ENCODE measurements at places on chromosomes 2 and 18. TPM values are rescaled to one million over a fixed set of nuclear protein-coding genes. Genes with fewer than 3 reads are reported as not detected.
A peak's percentile ranks its signal among the peaks of the same experiment; 100 is the strongest.

DNA sequence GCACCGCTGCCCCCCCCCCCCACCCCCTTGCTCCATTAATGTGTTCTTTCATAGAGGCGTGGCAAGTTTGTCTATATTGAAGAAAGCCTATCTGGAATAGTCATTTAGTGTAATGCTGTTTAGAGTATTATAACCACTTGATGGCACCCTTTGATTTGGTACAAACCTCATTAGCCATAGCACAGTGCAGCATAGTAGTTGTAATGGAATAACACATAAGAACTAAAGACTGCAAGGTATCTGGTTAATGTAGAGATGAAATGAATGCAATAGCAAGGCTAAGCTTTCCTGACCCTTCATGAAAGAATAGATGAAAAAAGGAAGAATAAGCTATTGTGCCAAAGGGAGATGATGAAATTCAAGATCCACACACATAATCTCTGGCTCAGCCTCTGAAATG is 81.9 kb downstream of the EHBP1 start:
- no peak for DNase-seq

DNA sequence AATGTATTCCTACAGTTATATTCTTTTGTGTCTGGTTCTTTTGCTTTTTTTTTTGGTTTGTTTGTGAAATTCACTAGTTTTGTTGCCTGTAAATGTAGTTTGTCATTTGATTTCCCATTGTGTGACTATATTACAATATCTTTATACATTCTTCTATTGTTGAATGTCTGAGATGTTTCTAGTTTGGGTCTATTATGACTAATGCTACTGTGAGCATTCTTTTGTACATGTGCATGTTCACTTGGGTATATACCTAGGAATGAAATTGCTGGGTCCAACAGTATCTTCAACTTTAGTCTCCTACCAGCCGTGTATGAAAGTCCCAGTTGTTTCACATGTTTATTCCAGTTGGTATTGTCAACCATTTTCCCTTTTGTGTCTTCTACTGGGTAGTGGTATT is 112.7 kb upstream of the RBMS1 start:
- no peak for DNase-seq

DNA sequence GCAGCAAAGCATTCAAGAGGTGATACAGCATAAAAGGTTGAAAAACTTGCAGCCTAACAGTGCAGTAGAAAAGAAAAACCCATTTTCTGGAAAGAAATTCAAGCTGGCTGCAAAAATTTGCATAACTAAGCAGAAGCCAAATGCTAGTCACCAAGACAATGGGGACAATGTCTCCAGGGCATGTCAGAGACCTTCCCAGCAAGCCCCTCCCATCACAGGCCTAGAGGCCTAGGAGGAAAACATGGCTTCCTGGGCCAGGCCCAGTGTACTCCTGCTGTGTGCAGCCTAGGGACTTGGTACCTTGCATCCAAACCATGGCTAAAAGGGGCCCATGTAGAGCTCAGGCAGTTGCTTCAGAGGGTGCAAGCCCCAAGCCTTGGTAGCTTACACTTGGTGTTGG is 405.1 kb upstream of the CYRIA start:
- DNase-seq: no peak

DNA sequence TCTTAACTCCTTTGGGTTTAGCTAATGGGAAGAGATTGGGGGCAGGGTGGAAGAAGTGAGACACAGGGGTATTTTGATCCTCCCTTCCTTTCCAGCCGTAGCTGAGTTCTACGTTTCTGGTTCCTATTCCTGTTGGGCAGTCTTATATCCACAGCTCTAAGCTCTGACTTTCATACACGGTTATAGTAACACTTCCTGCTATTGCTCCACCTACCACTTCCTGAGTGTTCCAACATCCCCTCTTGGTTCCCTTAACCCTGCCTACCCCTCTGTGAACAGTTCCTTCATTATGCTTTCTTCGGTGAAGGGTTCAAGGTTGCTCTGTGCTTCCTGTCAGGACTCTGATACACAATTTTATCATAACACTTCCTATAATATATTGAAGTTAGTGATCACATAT is 205.1 kb downstream of the DNAH7 start:
- no peak for DNase-seq

- no peak for DNase-seq
Observed at GRCh38 chr2:40746191-40746590, 294.3 kb upstream of the SLC8A1 start.

GRCh38 chr2:152594022-152594766 is 123.1 kb downstream of the PRPF40A start:
- peak; percentile 2 for DNase-seq

DNA sequence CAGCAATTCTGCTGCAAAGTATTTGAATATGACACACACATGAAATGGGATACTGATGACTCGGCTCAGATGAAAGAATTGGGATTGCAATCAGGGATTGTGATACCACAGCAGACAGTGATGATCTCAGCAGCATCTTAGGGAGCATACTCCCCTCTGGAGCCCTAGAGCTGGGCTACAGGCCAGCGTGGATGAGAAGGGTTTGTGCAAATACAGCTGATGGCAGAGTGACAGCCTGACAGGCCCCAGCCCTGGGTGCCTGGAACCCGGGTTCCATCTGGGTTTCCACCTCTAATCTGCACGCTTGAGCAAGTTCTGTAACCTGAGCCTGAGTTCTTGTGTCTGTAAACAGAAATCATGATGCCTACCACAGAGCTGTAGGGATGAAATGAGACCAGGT is 418.0 kb downstream of the LRATD1 start:
- no peak for DNase-seq

DNA sequence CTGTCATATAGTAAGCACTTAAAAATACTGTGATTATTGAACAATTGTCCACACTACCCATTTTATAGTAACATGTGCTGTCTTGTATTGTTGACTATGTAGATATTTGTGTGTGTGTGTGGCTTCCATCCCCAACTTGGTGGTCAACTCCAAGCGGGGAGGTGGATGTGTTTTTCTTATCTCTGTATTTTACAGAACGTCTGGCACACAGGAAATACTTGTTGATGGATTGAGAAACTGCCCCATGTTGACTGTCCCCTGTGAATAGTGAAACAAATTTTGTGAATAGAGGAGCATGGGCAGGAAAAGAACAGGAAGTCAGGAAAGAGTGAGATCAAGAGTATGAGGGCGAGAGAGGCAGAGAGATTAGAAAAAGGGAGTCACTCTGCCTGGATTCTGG is 83.6 kb downstream of the CELF4 start:
- no peak for DNase-seq

GRCh38 chr2:19540739-19541525 is 182.5 kb upstream of the OSR1 start:
- DNase-seq: no peak

DNA sequence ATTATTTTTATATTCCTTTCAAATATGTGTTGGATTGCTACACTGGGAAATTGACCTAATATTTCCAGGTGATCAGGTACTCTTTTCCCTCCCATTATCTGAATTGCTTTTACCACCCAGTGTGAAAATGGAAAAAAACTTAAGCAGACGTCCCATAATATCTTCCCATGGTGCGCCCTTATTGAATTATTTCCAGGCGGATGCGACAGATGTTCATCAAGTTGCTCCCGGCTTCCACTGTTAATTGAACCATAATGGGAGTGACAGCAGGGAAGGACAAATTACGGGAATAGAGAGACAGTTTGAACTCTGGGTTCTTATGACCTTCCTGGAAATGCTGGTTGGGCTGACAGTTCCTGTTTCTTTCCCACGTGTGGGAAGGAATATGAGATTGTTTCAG is 93.3 kb downstream of the THSD7B start:
- no peak for DNase-seq

GRCh38 chr18:67243799-67244587 is 272.5 kb downstream of the DSEL start:
- DNase-seq: no peak

DNA sequence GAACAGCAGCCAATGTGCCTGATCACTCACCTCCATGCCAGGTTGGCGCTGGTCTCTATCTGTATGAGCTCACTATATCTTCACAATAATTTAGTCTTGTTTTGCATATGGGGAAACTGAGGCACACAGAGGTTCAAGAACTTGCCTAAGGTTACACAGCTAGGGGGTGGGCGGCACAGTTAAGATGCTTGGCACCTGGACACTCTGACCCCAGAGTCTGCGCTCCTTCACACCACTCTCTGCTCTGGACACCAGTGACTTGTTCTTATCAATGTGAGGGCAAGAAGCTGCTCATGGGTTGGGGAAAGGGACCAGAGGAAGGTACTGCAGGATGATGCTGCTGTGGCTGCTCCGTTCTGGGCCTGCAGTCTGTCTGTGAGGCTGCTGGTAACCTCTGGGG is 27.1 kb downstream of the FBLN7 start:
- no peak for DNase-seq

- no peak for DNase-seq
Observed at GRCh38 chr2:220154304-220154703, 526.9 kb downstream of the SLC4A3 start.

- DNase-seq: no peak
Observed at GRCh38 chr2:61354543-61355197, 116.2 kb downstream of the USP34 start.

GRCh38 chr18:36770315-36770946 is 58.4 kb downstream of the TPGS2 start:
- DNase-seq: no peak

DNA sequence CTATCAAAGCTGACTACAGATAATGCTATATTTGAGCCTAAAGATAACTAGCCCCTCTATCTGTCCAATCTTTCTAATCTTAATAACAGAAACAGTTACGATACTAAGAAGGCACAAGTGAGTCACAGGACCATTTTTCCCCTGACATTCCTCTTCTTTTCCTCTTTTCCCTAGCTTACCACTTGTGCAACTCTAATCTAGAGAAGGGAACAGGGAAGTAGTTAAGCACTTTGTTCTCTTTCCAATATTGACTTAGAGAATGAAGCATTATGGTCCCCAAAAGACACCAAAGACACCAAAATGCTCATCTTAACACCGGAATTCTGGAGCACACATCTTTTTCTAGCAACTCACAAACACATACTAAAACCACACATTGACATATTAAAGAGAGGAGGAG is 1.8 kb downstream of the PDE11A start:
- no peak for DNase-seq

- peak; percentile 34 for DNase-seq
Observed at GRCh38 chr2:202377207-202377761, 1.2 kb downstream of the BMPR2 start.

GRCh38 chr2:112941753-112942653 is 31.0 kb downstream of the IL37 start:
- DNase-seq: peak; percentile 70

GRCh38 chr2:19187323-19188020 is 171.0 kb downstream of the OSR1 start:
- no peak for DNase-seq

GRCh38 chr2:144937910-144938709 is 418.2 kb upstream of the ZEB2 start:
- no peak for DNase-seq

GRCh38 chr2:239818531-239819011 is 206.6 kb downstream of the NDUFA10 start:
- no peak for DNase-seq

DNA sequence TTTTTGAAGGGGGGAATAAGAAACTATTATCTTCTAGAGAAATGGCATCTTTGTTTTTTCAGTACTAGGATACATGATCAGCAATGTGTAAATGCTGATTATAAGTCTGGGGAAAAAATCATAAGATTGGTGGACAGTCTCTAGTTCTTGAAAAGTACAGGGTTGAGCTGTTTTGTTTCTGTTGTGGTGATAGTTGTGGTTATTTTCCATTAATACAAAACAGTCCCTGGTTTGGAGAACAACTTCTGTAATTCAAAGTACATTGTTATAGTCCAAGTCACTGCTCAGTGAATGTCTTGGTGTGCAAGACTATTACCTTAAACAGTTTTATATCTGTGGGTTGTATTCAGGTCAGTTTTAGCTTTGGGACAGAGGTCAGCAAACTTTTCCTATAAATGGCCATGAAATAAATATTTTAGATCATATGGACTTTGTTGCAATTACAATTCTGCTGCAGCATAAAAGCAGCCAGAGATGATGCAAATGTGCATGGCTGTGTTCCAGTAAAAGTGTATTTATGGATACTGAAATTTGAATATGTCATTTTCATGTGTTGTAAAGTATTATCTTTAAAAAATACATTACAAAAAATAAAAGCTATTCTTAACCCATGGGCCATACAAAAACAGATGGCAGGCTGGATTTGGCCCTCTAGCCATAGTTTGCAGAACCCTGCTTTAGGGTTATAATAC is 111.0 kb downstream of the CERS6 start:
- DNase-seq: no peak

GRCh38 chr2:200733713-200734198 is 78.0 kb upstream of the BZW1 start:
- no peak for DNase-seq

DNA sequence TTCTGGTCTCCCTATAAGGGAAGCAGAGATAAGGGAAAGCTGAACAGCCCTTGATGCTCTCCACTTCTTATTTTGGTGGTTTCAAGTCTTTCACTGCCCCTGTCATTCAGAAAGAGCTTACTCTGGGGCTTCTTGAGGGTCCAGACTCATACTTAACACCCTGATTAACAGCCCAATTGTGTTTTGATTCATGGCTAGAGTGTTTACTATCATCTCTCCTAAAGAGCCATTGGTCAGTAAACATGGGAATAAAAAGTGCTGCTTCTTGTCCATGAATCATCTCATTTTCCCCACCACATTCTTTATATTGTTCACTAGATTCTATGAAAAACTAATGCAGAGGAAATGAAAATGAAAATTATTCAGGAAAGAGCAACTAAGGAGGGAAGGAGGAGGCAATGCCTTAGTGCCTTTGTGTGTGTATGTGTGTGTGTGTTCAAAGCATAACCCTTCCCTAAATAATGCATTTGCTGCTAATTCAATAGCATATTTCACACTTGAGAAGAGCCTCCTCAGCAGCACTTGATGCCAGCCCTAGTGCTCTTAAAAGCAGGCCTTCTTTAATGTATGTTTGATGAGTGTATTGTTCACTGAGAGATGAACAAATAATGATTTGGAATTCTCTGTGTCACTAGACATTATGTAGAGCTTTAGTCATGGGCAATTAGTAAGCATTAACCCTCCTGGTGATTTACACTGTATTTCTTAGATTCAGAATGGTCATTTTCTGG is 63.5 kb downstream of the DCC start:
- no peak for DNase-seq

DNA sequence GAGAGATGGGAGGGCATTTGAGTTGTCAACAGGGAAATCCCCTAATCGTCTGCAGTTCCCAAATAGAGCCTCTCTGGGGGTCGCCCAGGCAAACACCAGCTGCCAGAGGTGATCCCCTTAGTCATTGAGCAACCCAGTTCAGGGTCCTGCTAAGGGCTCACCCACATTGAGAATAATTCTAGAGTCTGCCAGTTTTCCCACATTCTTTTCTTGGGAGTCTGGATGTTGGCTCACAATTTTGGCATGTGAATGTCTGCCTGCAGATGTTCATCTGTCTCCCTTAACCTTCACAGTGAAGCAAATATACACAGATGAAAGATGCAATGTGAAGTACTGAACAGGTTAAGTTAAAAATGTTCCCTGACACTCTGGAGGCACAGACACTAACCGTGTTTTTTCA is 11.4 kb upstream of the SMIM21 start:
- no peak for DNase-seq

The BUB1 gene
- 80.4 TPM for total RNA-seq

The UGT1A8 gene
- total RNA-seq: not detected

The TEX51 gene
- not detected for total RNA-seq

The ACADL gene
- total RNA-seq: not detected

The DQX1 gene
- 0.27 TPM for total RNA-seq

The CFAP221 gene
- not detected for total RNA-seq

The ALPG gene
- not detected for total RNA-seq

The KLHL41 gene
- total RNA-seq: 0.20 TPM

The ACVR1C gene
- total RNA-seq: 1.0 TPM

The TUBA3E gene
- total RNA-seq: not detected

The INHBB gene
- total RNA-seq: not detected

The UGT1A9 gene
- total RNA-seq: not detected

The SFTPB gene
- not detected for total RNA-seq

The CENPA gene
- total RNA-seq: 33.6 TPM
